ENCODE measurements at places on chromosomes 6 and 20.

DNA sequence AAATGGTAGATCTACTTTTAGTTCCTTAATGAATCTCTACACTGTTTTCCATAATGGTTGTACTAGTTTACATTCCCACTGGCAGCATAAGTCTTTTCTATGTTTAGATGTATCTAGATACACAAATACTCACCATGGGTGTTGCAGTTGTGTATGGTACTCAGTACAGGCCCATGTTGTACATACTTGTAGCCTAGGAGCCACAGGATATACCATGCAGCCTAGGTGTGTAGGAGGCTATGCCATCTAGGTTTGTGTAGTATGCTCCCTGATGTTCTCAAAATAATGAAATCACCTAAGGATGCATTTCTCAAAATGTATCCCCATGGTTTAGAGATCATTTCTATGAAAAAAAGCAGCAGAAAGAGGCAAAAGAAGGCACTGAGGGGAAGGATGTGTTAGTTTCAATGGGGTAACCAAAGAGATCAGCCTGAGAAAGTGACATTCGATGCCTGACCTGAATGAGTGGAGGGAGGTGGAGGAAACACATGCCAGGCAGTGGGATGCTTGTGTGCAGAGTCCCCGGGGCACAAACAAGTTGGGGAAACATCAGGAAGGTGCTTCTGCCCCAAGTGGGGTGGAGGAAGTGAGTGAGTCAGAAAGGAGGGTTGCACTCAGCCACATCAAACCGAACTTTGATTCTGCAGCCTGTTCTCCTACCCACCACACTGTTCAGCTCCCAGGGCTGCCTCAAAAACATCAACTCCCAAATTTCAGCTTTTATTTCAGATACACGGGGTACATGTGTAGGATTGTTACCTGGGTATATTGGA lies 191.2 kb downstream of the ZNF217 start:
- no peak for DNase-seq

- DNase-seq = no peak
Measured at GRCh38 chr20:21557241-21558020, 43.6 kb upstream of the NKX2-2 start.

GRCh38 chr6:161031721-161032495 lies 40.3 kb downstream of the MAP3K4 start:
- peak; percentile 8 for DNase-seq

DNA sequence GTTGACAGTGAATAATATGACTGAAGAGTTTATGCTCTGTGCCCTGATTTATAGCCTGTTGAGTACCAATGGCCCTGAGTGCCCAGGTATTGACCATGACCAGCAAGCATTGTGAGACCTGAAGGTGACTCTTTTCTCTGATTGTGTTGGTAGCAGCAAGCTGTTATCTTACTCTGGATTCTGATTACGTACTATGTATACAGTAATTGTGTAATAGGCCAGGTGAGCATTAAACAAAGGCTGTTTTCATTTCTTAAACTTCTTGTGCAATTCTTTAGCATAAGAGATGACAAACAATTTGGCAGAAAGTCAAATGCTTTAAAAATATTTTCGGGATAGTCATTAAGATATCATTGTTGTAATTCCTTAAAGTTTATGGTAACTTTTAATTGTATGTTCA lies 111.7 kb upstream of the PTPRK start:
- no peak for DNase-seq

- DNase-seq = no peak
Measured at GRCh38 chr6:87561017-87561416, 28.8 kb downstream of the RARS2 start.

- DNase-seq = no peak
Measured at GRCh38 chr6:35023091-35024000, 117.8 kb downstream of the TCP11 start.

GRCh38 chr20:50557549-50558134 lies 47.5 kb downstream of the PTPN1 start:
- no peak for DNase-seq

GRCh38 chr6:105272786-105273185 lies 93.0 kb upstream of the POPDC3 start:
- no peak for DNase-seq

GRCh38 chr6:106155219-106155830 lies 69.2 kb downstream of the PRDM1 start:
- no peak for DNase-seq

- DNase-seq = no peak
Measured at GRCh38 chr20:4821590-4821989, 99.9 kb downstream of the PRND start.

- no peak for DNase-seq
Measured at GRCh38 chr6:166600931-166601330, 14.5 kb upstream of the RAMACL start.

- no peak for DNase-seq
Measured at GRCh38 chr6:7335519-7335918, 22.5 kb upstream of the SSR1 start.

GRCh38 chr20:51163996-51164600 lies 141.2 kb upstream of the KCNG1 start:
- DNase-seq = no peak

- no peak for DNase-seq
Measured at GRCh38 chr6:56335726-56336125, 88.3 kb upstream of the COL21A1 start.

DNA sequence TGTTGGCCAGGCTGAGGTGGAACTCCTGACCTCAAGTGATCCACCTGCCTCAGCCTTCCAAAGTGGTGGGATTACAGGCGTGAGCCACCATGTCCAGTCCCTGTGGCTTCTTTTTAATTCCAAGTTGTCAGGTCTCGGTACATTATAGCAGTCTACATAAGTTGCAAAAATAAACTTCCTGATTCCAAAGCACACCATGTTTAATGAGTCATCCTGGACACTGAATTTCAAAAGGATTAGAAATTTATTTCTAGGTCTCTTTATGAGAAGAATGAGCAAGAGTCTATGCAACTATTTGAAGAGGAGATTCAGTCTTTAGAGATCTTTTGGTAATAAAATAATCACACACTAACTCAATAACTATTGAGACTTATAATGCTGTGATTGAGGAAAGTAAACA lies 63.9 kb upstream of the MCHR2 start:
- no peak for DNase-seq

GRCh38 chr6:65289491-65289890 lies 417.5 kb downstream of the EYS start:
- no peak for DNase-seq

DNA sequence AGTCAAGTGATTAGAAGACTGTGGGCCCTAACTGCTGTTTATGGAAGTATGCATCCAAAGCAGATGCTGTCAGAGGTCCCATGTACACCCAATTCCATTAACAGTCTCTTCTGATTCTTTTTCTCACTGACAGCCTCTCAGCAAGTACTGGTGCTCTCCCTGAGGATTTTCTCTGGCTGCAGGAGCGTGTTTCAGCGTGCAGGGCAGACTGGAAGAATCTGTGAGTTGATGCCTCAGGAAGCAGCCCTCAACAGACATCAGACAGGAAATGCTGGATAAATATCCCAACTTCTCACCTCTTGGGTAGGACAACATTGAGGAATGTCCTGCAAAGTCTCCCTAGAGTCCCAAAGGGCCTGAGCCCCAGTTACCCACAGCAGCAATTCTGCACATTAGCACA lies 40.8 kb downstream of the ANKEF1 start:
- DNase-seq = no peak

- DNase-seq = no peak
Measured at GRCh38 chr6:33869826-33870423, 66.1 kb upstream of the MLN start.

DNA sequence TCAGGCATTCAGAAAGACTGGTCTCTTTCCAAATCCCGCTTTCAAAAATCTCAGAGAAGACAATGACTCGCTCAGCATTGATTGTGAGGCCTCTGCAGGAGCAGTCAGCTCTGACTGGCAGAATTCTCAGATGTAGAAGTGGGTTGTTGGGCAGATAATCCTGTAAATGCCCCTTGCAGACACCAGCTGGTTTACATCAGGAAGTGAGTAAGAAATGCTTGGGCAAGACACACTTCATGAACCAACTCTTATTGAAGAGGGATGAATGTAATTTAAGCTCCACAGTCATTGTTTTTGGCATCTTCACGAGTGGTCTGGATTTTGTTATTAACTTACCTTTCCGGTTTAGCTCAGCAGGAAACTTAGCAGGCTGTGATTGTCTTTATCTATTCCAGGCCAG lies 166.6 kb downstream of the PLCB4 start:
- no peak for DNase-seq

DNA sequence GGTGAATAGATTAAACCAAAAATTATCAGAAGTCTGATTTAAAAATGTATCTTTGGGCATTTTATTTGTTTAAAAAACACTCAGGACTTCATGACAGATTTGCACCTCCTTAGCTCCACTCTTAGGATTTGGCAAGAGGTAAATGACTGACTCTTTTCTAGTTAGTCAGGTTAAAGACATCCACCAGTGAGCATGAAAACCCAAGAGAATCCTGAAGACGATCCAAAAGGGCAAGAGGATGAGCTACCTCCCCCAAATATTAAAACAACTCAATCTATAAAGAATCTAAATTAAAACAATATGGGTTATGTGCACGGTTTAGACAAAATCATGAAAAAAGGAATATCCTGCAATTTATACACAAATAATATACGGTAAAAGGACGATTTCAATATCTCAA lies 89.4 kb upstream of the OPRM1 start:
- no peak for DNase-seq

GRCh38 chr20:19074828-19075516 lies 137.5 kb upstream of the SLC24A3 start:
- DNase-seq = no peak

- DNase-seq = no peak
Measured at GRCh38 chr6:16912756-16913155, 151.5 kb upstream of the ATXN1 start.

DNA sequence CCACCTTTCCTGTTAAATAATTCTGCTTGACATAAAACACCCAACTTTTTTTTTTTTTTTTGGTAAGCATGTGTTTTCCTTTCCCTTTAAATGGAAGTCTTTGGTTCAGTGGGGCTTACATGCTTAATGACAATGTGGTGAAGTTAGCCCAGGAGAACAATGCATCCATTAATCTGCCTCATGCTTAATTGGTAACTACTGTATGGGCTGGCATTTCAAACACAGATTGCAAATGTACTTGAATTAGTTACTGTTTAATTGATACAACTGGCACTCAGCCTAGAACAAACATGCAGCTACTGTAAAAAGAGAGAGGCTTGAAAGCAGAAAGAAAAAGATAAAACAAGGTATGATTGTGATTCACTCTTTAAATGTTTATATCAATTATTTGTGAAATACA lies 483.6 kb upstream of the NOX3 start:
- DNase-seq = peak; percentile 99

DNA sequence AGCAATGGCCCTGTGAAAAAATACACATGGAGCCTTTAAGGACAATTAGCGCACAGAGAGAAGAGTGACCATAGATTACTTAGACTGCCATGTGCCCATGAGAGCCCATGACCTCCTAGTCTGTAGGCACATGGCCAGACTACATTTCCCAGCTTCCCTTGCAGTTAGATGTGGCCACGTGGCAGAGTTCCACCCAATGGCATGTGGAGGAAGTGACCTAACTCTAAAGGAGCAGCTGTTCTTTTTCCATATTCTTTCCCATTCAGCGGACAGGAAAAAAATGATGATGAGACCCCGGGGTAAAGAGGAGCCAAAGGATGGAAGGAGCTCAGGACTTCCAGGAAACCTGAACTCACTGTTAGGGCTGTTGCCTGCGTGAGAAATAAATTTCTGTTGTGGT lies 116.6 kb downstream of the CBLN4 start:
- DNase-seq = no peak

- DNase-seq = peak; percentile 52
Measured at GRCh38 chr20:49460916-49461315, 21.6 kb downstream of the KCNB1 start.

DNA sequence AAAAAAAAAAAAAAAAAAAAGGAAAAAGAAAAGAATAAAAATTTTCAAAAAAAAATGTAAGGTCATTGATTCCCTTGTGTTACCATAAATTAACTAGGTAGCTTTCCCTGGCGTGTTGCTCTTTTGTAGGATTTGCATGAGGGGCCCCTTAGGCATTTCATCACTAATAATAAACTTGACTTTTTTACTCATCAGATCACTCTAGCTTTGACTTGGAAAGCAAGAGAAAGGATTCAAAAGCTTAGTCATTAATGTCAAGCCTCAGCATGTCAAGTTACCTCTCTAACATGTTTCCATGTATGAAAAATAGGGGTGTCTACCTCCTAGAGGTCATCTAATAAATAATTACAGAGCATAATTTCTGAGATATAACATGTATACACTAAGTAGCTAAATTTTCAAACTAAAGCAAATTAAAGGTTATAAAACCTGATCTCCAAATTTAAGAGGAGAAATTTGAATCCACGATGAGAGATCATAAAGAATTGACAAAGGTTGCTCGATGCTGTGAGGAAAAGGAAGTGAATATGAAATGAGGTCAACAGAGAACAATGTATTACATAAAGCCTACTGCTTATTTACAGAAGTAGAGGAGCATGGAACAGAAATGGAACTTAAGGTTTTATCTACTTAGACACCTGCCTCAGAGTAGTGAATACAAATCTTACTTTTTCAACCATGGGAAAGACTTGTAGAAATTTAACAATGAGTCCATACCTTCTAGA lies 86.8 kb downstream of the ARHGAP18 start:
- DNase-seq = no peak

DNA sequence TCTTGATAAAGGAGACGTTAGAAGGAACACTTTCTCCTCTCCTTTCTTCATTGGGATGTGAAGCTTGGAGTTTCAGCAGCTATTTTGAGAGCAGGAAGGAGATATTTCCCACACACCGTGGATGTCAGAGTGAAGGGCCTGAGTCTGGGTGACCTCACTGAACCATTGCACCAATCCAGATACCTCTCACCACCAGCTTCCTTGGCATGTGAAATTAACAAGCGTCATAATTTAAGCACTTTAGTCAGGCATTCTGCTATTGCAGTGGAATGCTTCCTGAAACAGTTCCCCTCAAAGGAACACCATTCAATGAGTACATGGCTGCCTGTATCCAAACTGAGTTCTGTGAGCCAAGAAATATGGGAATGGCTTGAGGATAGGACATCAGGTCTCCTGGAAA lies 83.7 kb downstream of the CHMP4B start:
- no peak for DNase-seq

GRCh38 chr6:144737998-144738397 lies 452.9 kb downstream of the UTRN start:
- DNase-seq = no peak

GRCh38 chr20:51473771-51474170 lies 68.7 kb downstream of the NFATC2 start:
- DNase-seq = no peak

DNA sequence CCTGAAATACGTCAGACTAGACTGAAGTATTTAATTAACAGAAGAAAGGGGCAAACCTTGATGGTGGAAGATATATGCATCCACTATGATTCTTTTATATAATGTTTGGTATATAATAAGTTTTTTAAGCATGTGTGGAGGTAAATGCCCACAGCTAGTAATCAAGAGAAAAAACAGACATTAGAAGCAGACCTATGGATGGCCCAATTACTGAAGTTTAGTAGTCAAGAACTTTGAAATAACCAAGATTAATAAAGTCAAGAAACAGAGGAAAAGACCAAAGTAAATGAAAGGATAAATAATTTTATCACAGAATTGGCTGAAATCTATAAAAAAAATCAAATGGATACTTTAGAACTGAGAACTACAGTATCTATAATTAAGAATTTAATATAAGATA lies 15.3 kb downstream of the TTI1 start:
- DNase-seq = no peak

GRCh38 chr6:168376811-168377483 lies 57.4 kb upstream of the DACT2 start:
- no peak for DNase-seq

- no peak for DNase-seq
Measured at GRCh38 chr6:157488716-157489118, 107.7 kb downstream of the ZDHHC14 start.

- peak; percentile 18 for DNase-seq
Measured at GRCh38 chr6:153511896-153512496, 380.9 kb upstream of the RGS17 start.
